K562 (cell line): ENCODE measurements at places on chromosomes 4 and X.
A peak's percentile ranks its signal among the peaks of the same experiment; 100 is the strongest.

DNA sequence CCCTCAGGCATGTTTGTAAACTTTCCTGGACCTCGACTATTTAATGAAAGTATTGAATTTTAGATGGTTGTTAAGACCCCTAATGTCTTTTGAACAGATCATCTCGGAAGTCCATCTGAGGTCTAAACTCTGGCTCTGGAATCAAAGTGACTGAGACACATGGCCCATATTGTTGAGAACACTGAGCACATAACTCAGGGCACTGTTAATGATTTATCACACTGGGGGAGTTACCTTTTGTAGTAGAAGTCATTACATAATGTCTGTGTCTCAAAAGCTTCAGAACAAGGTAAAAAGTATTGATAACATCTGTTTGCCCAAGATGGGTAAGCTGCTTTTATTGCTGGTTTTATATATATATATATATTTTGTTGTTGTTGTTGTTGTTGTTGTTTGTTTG lies 103.4 kb upstream of the HS3ST1 start:
- no peak overlapping the region for H3K4me3 ChIP-seq

GRCh38 chrX:3346501-3347259 lies at the start of gene MXRA5:
Gene MXRA5, minus strand, starts transcription at chrX:3346652. Its CDS starts 2,819 bp downstream, at chrX:3343833.
- H3K4me3 ChIP-seq: no peak within 1 kb of the TSS
- H3K36me3 ChIP-seq: no peaks in the 10 kb centered on the region
- H3K27ac ChIP-seq: no peak within 1 kb of the TSS
- peaks cover 8% of the 10 kb centered on the region for H3K27me3 ChIP-seq

DNA sequence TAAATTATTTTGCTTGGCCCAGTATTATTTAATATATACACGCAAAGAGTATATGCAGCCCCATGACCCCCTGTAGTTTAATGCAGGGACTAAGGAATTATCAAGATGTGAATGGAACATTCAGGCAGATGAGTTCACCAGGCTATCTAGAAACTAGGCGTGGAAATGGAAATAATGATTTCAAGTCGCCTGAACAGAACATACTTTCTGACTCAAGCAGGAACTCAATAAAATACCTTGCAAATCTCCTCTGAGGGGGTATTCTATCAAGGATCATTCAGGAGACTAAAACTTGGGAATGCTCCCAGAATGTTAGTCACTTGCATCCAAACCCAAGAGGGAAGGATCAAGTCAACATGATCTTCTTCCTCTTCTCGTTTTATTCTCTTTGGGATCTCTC lies 59.6 kb upstream of the RASSF6 start:
- no peaks in the 10 kb centered on the region for H3K27me3 ChIP-seq
- H3K27ac ChIP-seq: no peak overlapping the region
- H3K4me3 ChIP-seq: no peak overlapping the region
- no peak for DNase-seq
- no peaks in the 10 kb centered on the region for H3K4me1 ChIP-seq

GRCh38 chr4:156595041-156595440 lies 376.6 kb downstream of the PDGFC start:
- no peaks in the 10 kb centered on the region for H3K36me3 ChIP-seq
- no peaks in the 10 kb centered on the region for H3K4me1 ChIP-seq
- no peak overlapping the region for H3K27ac ChIP-seq
- H3K27me3 ChIP-seq: no peaks in the 10 kb centered on the region
- no peak for DNase-seq
- H3K4me3 ChIP-seq: no peak overlapping the region

DNA sequence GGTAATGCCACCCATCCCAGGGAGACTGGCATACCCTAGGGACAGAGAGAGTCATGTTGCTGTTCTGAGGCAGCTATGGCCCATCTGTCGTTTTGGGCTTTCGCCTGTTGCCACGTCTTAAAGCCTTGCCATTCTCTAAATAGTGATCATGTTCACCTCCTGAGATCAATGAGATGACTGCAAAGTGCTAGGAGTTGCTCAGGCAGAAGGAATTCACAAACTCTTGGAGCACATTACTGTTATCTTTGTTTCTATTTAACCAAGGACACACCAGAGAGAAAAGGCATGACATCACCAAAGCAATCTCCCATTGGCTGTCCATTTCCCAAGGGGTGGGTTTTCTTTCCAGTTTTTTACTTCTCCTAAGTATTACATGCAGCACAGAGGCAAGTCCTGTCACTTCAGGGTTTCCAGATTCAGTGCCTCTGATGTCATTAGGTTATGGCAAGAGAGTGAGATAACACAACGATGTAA lies 37.1 kb upstream of the SETD7 start:
- no peaks in the 10 kb centered on the region for H3K36me3 ChIP-seq
- no peak for DNase-seq
- H3K4me3 ChIP-seq: no peak overlapping the region
- peaks cover 11% of the 10 kb centered on the region; the same call in 2 of the 3 replicates for H3K27me3 ChIP-seq
- H3K4me1 ChIP-seq: no peaks in the 10 kb centered on the region
- H3K27ac ChIP-seq: no peak overlapping the region

GRCh38 chr4:84381759-84382158 lies 117.3 kb downstream of the NKX6-1 start:
- H3K4me1 ChIP-seq: no peaks in the 10 kb centered on the region
- peaks cover 2% of the 10 kb centered on the region; the same call in 1 of the 3 replicates for H3K27me3 ChIP-seq
- no peak overlapping the region for H3K4me3 ChIP-seq
- no peaks in the 10 kb centered on the region for H3K36me3 ChIP-seq
- DNase-seq: no peak

- H3K4me1 ChIP-seq: no peaks in the 10 kb centered on the region
- no peaks in the 10 kb centered on the region for H3K36me3 ChIP-seq
- H3K4me3 ChIP-seq: no peak overlapping the region
- H3K27me3 ChIP-seq: no peaks in the 10 kb centered on the region
These were observed 45.8 kb upstream of the RNF128 start for GRCh38 chrX:106680716-106681115.

GRCh38 chr4:5003372-5003857 lies 15.8 kb downstream of the CYTL1 start:
- peak overlapping the region; percentile 68; the same call in 2 of the 3 replicates for H3K27ac ChIP-seq
- H3K4me3 ChIP-seq: no peak overlapping the region
- no peaks in the 10 kb centered on the region for H3K27me3 ChIP-seq
- peaks cover 23% of the 10 kb centered on the region for H3K4me1 ChIP-seq
- no peaks in the 10 kb centered on the region for H3K36me3 ChIP-seq

GRCh38 chrX:77440330-77440729 lies 6.9 kb upstream of the FGF16 start:
- no peak overlapping the region for H3K27ac ChIP-seq
- no peaks in the 10 kb centered on the region for H3K27me3 ChIP-seq
- no peaks in the 10 kb centered on the region for H3K4me1 ChIP-seq
- H3K4me3 ChIP-seq: no peak overlapping the region
- no peaks in the 10 kb centered on the region for H3K36me3 ChIP-seq

DNA sequence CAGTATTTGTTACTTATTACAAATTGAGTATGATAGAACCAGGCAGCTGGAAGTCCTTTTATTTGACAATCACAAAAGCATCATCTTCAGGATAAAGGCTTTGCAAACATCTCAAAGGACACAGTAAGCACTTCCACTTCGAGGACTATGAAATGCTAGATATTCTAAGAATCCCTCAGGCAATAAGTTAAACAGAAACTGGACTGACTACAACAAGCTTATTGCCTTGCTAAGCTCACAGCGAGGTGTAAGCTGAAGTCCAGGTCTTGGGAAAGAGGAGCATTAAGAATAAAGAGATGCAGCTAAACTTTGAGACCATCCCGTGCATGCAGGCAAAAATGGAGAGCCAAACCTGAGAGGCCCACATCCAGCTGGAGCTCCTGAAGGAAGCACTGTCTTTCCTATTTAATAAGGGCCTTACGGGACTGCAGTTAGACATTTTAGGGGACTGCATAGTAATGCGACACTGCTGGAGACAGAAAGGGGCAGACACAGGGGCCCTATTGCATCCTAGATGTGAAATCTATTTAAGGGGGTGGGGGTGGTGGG lies 38.7 kb downstream of the DCHS2 start:
- no peak overlapping the region for H3K4me3 ChIP-seq
- H3K4me1 ChIP-seq: 0 out of 2 replicates have a peak, but pooled peaks cover 3% of the 10 kb centered on the region
- H3K27ac ChIP-seq: no peak overlapping the region
- no peak for DNase-seq
- H3K36me3 ChIP-seq: no peaks in the 10 kb centered on the region; the same call in 1 of the 3 replicates

DNA sequence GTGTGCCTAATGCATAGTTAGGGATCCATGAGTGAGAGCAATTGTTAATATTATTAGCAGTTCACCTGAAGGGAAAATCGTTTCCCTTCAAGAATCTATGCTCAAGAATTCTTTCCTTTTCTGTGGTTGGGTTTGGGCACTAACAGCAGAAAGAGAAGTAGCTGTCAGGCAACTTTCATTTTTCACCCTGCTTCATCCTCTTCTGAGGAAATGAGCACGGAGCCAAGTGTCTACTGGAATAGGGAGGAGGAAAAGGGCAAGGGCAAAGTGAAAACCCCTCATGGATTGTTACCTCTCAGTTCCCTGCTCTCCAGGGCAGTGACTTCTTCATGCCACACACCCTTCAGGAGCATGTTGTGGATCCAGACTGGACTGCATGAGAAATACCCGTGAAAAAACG lies 2.6 kb upstream of the HPGDS start:
- H3K27me3 ChIP-seq: no peaks in the 10 kb centered on the region
- DNase-seq: no peak
- H3K4me1 ChIP-seq: no peaks in the 10 kb centered on the region
- no peaks in the 10 kb centered on the region for H3K36me3 ChIP-seq
- H3K4me3 ChIP-seq: no peak overlapping the region

GRCh38 chr4:4779486-4779885 lies 80.0 kb upstream of the MSX1 start:
- H3K4me1 ChIP-seq: no peaks in the 10 kb centered on the region
- H3K27me3 ChIP-seq: peaks cover 48% of the 10 kb centered on the region
- no peak overlapping the region for H3K4me3 ChIP-seq

GRCh38 chr4:78091534-78091933 lies 34.4 kb downstream of the FRAS1 start:
- no peaks in the 10 kb centered on the region for H3K27me3 ChIP-seq
- no peak overlapping the region for H3K4me3 ChIP-seq
- DNase-seq: no peak
- no peaks in the 10 kb centered on the region for H3K4me1 ChIP-seq
- H3K36me3 ChIP-seq: no peaks in the 10 kb centered on the region

GRCh38 chrX:42740456-42740855 lies 37.5 kb downstream of the PPP1R2C start:
- no peaks in the 10 kb centered on the region for H3K36me3 ChIP-seq
- no peaks in the 10 kb centered on the region for H3K27me3 ChIP-seq
- no peak for DNase-seq
- H3K27ac ChIP-seq: no peak overlapping the region
- H3K4me3 ChIP-seq: no peak overlapping the region

DNA sequence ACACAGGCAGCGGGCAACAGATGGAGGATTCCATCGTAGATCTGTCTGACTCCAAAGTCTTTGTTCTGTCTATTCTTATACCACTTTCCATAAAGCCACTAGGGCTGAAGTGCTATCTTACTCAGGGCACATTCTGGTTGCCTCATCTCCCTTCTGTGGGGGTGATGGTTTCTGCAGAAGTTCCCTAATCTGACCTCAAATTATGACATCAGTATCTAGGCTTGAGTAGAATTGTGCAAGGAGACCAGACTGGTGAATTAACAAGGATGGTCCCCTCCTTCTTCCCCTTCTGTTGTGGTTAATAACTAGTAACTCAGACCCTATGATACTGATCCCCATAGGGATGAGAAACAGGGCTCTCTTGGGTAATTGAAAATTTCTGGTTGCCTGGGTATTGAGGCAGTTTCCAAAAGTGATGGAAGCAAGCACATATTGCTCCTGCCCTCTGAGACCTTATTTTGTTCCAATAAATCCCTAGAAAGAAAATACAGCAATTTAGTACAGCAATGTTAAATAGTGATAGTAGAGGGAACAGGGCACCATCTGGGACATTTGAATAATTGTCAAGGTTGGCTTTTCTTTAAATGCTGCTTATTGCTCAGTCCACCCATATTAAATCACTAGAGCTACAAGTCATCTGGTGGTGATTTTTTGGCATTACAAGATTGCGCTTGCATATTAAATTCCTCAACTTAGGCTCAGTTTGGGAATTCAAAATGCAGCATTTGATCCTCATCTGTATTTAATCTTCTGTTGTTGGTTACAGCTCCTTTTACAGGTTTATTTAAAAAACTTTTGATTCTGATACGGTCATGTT lies 57.3 kb upstream of the AP1S2 start:
- H3K36me3 ChIP-seq: no peaks in the 10 kb centered on the region
- no peaks in the 10 kb centered on the region for H3K27me3 ChIP-seq
- DNase-seq: no peak
- H3K4me1 ChIP-seq: no peaks in the 10 kb centered on the region
- H3K27ac ChIP-seq: no peak overlapping the region
